ENCODE measurements at places on chromosomes 16 and 17.

- DNase-seq, result no peak
These were observed 66.5 kb downstream of the IGF2BP1 start for GRCh38 chr17:49063652-49064051.

DNA sequence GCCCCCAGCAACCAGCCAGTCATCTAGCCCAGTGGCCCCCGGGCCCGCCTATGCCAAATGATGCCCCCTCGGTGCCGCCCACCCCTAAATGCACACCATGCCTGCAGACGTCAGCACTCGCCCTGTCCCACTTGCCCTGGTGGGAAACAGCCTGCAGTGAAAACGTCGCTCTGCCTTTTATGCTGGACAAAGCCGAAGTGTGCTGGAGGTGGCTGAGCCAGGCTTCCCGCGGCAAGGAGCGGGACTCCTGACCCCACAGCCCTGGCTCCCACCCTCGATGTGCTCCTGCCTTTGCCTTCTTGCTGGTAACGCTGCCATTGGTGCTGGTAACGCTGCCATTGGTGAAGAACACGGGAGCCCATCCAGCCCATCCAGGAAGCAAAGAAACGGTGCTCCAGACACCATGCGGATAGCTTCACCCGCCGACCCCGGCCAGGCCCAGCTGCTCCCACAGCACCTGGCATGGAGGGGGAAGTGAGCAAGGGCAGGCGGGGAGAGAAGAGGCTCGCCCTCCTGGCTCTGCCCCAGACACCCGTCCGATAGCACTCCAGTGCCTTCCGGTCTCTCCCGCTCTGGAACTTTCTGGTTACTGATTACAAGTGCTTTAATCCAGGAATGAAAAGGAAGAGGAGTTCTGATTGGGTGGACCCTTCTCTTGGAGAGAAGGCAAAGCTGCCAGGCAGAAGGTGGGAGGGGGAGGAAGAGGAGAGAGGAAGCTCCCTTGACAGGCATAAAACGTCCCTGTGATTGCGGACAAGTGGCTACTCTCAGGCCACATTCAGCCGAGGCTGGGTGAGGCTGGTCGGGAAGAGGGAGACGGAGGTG, 4.0 kb upstream of the BAIAP2 start:
- DNase-seq, result no peak

GRCh38 chr17:67431249-67432015, 54.4 kb downstream of the PITPNC1 start:
- no peak for DNase-seq

GRCh38 chr17:142876-143784, 5.8 kb downstream of the SCGB1C2 start:
- DNase-seq, result no peak

- no peak for DNase-seq
These were observed 44.8 kb downstream of the GLG1 start for GRCh38 chr16:74562117-74562516.

DNA sequence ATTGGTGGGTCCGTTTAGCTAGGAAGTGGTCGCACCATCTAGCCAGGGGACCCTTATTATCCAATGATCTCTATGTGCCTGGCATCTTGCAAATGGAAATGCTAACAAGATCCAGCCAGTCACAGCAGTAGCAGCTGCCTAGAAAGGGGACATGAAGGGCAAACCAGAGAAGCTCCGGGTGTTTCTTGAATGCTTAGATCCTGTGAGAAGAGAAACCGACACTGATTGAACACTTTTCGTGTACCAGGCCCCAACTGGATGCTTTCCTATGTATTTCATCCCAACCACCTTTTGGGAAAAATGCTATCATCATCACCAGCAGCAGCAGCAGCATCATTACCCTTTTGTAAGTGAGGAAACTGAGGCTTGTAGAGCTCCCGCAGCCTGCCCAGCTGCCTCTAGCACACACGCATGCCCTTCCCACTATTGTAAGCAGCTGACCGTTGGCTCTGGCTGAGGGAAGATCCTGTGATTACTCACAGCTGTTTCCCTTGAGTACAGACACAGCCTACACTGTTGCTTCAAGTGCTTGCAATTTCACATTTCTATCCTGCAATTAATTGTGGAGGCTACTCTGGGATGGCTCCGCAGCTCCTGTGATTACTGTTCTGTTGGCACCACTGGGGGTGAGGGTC, 180.7 kb upstream of the CACNG5 start:
- no peak for DNase-seq

DNA sequence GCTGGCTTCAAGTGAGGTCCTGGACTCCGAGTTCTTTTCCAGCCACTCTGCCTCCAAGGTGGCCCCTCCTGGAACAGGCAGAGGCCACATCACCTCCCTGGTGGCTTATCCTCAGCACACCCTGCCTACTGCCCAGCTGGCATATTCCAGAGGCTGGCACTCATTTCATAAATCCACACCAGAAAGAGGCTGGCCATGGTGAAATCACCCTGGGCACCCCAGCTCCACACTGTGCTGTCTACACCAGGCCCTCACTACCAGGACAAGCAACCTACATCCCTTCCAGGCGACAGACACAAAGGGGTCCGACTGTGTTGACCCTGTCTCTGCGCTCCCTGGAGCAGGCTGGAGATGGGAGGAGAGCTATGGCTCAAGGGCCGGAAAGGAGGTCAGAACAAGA, 100.2 kb downstream of the C16orf78 start:
- DNase-seq, result no peak

GRCh38 chr17:59769887-59770286, 62.4 kb downstream of the VMP1 start:
- DNase-seq, result no peak

GRCh38 chr16:16095646-16096045, 127.6 kb downstream of the ABCC6 start:
- no peak for DNase-seq

DNA sequence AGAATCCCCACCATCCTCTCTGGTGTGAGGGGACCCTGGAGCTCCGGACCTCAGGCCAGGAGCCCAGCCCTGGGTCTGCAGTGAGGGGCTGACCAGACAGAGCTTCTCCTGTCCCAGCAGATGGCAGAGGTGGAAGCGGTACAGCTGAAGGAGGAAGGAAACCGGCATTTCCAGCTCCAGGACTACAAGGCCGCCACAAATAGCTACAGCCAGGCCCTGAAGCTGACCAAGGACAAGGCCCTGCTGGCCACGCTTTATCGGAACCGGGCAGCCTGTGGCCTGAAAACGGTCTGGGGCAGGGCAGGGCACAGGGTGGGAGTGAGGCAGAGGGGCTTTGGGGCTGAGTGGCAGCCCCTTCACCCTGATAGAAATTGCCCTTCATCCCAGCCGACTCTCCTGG, 527 bp downstream of the UNC45B start:
- no peak for DNase-seq

- DNase-seq, result no peak
These were observed 11.8 kb downstream of the BCAR1 start for GRCh38 chr16:75239542-75240122.

DNA sequence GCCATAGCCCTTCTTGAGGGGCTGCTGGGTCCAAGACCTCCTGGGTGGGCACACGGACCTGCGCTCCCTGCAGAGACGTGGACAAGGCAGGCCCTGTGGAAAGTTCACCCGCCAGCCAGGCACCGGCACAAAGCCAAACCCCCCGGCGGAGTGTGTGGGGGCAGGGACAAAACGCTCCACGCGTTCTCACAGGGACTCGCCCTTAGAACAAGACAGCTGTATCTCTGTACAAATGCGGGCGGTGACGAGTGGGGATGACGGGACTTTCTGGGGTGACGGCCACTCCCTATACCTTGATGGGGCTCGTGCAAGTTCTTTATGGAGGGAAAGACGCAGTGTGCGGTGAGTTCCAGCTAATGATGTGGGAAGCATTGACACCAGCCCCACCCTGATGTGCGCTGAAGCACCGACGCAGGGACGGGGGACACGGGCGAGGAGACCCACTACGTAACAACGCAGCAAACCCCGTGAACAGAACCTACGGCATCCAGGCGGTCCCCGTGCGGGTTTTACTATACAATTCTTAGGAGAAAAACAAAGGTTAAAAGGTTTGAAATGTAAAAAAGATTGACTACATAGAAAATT, 49.4 kb downstream of the LMF1 start:
- no peak for DNase-seq

DNA sequence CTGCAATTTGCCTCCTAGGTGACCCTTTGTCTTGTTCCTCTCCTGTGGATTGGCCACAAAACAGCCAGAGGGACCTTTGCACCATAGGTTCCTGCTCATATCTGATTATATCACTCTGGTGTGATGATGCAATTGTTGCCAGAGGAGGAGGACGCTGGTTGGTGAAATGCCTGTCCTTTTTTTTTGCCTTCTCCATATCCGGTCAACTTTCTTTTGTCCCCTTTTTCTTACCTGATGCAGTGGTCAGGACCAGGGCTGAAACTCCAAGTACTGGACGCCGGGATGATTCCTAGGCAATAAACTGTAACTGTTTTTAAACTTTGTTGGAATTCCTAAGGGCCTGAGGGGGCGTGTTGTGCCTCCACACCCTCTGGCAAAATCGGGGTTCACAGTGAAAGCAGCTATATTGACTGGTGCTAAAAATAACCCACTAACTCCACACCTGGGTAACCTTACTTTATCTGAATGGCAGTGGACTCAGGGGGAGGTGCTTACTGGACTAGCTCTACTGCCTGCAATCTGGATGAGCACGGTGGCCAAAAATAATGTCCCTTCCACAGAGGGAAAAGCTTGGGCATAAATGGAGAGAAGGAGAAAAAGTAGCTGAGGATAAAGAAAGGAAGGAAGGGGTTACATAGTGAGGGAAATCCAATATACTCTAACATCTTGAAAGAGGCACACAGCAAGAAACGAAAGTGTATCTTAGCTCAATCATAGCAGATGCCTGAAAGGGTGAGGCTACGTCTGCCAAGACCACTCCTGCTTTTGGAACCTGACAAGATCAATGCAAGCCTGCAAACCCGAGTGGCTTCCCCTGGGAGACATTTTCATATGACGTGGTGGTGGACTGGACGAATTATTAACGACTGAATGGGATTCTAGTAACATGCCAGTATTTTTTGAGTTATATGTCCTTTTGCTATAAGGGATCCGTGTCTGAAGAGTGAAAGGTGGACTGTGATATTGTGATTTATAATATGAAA, 28.4 kb upstream of the ZNF423 start:
- DNase-seq, result no peak

GRCh38 chr16:85134076-85134788, 22.0 kb upstream of the CIBAR2 start:
- DNase-seq, result no peak

- no peak for DNase-seq
These were observed 34.1 kb upstream of the ABCA6 start for GRCh38 chr17:69175625-69176456.

GRCh38 chr16:78593352-78593751, 493.9 kb downstream of the WWOX start:
- no peak for DNase-seq

GRCh38 chr16:8391257-8391656, 199.1 kb downstream of the TMEM114 start:
- no peak for DNase-seq

DNA sequence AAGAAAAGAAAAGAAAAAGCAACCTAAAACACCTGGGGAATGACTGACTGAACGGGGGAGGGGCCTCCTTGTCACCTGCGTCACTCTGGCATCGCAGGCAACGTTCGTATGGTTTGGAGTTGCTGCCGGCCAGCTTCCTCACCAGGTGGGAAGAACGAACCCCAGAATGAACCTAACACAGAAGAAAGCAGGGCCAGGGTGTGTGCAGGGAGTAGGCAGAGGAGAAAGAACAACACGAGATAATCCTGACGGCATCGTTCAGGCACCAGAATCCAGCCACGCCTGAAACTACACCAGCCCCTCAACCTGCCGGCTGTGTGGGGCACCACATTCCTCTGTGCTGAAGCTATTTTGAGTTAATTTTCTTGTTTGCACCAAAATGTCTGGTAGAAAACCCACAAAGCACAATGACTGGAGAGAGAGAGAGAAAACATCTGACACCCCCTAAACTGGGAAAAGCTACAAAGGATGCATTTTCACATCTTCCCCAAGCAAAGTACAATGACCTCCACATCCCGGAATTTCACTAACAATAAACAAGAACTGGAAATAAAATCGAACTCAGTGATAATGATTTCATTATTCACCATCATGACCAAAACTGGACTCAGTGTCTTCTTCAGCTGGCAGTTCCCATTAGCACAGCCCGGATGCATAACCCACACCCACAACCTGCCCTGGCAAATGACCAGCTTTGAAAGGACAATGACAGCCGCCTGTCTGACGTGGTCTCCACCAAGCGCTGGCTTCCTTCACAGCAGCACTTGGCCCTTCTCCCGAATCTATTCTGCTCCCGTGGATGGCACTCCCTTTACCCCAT, 23.6 kb downstream of the RAB40B start:
- DNase-seq, result no peak

- DNase-seq, result no peak
These were observed 14.4 kb downstream of the PIPOX start for GRCh38 chr17:29057361-29057760.

DNA sequence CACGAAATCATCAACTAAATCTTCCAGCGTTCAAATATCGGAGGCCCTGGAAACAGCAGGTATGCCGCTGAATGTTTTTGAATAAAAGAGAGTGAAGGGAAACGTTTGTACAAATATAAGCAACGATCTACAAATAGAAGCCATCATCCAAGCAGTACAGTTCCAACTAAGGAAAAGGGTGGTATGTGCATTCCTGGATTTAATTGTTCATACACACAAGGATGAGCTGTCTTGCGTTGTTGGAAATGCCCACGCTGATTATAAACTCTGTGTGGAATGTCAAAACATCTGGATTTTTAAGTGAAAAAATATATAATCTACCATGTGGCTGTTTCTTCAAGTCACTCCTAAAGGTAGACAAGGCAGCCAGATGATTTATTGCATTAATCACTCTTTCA, 191.8 kb upstream of the HSBP1 start:
- DNase-seq, result no peak

- no peak for DNase-seq
These were observed 16.6 kb downstream of the TMEM204 start for GRCh38 chr16:1550069-1550468.

GRCh38 chr16:72300892-72301291, 128.9 kb upstream of the PMFBP1 start:
- no peak for DNase-seq

- no peak for DNase-seq
These were observed 669.0 kb upstream of the RBFOX1 start for GRCh38 chr16:6663668-6664067.

GRCh38 chr17:73650140-73650539, 5.9 kb upstream of the SDK2 start:
- no peak for DNase-seq

DNA sequence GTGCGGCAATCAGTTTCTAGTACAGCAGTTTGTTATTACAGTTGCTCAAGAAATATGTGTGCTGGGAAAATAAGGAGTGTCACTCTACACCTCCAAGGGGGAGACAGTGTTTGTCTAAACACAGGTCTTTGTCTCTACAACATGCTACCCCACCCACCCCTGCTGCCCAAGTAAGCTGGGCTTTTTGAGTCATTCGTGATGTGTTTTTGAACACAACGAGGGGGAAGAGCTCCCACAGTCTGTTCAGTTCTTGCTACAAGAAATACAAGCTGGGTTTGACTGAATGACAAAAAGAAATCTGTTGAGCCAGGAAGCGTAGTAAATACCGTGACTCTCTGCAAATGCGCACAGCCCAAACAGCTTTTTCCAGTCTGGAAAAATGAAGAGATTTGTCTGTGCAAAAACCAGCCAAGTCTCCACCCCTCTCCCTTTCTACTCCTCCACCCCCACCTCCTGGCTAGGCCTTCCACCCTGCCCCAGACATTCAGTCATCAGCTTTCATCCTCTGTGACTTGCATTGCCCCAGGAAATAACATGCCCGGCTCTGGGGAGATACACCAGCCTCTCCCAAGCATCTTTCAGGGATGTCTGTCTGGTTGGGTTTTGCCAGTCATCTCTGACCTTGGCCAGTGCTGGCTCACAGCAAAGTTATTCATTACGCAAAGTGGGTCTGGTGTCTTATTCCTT, 25.7 kb downstream of the CHD9 start:
- DNase-seq, result no peak
